ENCODE measurements at places on chromosomes 3 and 15.
A peak's percentile ranks its signal among the peaks of the same experiment; 100 is the strongest.

- DNase-seq, result no peak
These were observed 339.0 kb downstream of the EPHB1 start for GRCh38 chr3:135133905-135134683.

GRCh38 chr3:69051756-69052471 lies at the start of gene TMF1:
Gene TMF1 (minus strand): TSS chr3:69052333. CDS start chr3:69052086, 247 bp downstream.
- DNase-seq, result peak; percentile 97

DNA sequence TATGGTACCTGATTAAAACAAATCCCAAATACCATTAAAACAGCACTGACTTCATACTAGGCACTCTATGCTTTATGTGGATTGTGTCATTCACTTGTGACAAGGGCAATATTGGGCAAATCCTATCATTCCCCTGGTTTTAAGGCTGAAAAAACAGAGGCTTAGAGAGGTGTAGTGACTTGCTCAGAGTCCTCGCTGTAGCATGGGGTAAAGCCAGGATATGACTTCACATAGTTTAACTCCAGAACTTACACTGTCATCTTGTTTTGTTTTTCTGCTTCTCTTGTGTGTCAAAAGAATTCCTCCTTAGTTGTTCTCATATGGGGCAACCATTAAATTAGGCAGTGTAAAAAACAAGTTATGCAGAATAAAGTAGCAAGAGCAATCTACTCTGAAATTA lies 40.3 kb upstream of the ICE2 start:
- DNase-seq, result no peak

DNA sequence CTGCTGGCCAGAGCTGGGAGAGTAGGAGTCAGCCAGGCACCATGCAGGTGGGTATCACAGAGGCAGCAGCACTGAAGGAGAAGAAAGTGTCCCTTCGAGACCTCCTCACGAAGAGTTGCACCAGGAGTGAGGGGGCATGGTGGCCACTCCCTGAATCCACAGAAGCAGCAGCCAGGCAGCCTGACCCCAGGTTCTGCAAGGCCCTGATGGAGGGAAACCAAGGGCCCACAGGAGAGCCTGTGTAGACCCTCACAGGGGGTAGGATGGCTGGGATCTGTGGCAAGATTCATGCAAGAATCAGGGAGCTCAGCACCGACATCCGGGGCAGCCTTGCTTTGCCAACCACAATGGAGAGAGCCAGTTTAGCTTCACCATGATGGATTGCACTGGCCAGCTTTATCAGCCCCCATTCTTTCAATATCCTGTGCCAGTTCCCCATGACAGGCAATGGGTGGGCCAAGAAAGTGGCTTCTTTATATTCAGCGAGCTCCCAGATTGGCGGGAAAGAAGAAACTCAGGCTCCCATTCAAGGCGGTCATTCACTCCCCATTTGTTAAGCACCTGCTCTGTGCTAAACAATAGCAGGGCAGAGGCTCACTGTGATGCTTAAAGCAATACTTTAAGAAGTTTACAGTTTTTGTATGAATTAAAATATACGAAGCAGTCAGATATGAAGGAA lies 33.5 kb upstream of the TBC1D21 start:
- DNase-seq, result no peak

DNA sequence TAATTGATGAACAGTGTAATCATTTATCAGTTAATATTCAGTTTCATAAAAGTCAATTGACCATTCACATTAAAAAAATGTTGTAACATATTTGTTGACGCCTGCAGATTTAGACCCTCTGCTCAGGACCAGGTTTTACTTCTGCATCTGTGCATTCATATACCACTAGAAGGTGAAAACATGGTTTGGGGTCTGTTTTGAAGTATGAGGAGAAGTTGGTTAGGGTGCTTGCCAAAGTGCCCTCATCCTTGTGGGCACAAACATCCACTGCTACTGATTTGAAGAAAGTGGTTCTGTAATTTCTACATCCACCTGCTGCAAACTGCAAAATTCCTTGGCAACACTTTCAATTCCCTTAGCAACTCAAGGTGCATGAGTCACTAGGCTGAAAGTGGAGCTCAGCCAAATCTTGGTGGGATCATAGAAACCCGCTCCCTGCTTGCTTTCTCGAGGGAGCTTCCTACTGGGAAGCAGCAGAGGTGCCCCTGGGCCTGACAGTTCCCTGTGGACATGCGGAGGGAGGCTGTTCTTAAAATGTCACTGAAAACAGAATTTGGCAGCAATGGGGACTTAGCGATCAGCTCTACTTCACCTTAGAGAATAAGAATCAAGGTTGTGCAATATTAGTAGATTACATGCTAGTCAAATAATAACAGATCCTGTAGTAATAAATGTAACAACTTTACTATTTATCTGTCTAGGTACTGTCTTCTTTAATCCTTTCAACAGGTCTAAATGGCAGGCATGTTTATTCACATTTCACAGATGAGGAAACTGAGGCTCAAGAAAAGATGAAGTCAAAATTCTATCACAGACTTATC lies 301.0 kb upstream of the TBL1XR1 start:
- no peak for DNase-seq

DNA sequence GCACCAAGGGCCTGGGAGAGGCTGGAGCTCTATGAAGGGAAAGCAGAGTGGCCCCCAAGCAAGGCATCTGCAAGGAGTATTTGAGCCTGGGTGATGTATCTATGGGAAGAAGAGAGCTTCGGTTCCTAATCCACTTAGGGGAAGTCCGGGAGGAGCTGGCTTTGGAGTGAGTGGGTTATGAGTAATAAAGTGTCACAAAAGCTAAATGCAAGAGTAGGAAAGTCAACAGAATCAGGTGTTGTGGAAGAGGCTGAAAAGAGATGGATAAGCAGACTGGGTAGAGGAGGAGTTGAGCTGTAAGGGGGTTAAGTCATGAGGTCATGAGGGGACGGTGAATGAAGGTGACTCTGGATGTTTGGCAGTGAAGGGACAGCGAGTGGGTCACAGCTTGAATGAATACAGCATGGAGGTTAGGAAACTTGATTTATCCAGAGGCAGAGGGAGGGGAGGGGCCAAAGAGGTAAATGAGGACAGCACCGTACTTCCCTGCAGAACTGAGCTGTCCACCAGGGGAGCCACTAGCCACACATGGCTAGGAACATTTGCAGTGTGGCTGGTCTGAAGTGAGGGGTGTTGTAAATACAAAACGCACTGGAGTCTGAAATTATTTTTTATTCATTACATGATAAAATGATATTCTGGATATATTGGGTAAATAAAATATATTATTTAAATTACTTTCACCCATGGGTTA lies 83.3 kb downstream of the ADCY5 start:
- no peak for DNase-seq

DNA sequence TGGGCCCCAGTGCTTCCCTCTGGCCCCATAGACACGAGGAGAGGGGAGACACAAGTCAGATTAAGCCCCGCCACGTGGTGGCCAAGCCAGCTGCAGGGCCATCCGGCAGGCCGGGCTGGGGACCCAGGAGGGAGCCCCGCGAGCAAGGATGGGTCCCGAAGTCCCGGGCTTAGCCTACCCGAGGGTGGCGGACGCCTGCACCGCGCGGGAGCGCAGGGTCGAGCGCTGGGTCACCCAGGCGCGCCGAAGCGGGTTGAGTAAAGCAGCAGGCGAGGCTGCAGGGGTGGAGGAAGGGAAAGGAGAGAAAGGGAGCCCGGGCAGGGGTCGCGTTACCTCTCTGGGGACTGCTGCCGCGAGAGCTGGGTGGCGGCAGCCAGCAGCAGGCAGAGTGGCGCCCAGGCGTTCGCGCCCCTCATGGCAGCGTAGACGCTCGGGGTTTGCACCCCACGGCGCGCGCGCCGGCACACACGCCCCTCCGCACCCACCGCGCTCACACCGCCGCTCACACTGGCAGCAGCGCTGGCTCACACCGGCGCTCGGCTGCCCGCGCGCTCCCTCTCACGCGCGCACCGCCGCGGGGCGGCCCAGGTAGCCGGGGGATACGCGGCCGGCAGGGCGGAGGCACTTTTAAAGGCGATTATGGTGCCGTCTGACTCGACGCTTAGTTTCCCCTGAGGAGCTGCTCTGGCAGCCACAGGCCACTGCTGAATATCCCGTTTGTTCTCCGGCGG lies at the start of gene PCOLCE2:
PCOLCE2 (minus strand) TSS at position 603 of the 731 bp plus-strand sequence; CDS start at position 416, 187 bp downstream.
- DNase-seq, result no peak

DNA sequence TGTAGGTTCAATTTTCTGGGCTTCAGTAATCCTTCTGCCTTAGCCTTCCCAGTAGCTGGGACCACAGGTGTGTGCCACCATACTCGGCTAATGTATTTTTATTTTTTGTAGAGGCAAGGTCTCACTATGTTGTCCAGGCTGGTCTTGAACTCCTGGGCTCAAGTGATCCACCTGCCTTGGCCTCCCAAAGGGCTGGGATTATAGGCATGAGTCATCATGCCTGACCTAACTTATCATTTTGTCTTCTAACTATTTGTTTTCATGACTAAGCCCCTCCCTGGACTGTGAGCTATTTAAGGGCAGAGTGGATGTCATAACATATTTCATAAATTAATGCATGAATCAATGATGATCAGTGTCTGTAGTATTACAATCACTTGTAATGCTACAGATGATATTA lies 56.1 kb upstream of the PIAS1 start:
- DNase-seq, result no peak

- no peak for DNase-seq
These were observed 17.7 kb downstream of the IREB2 start for GRCh38 chr15:78455749-78456148.

GRCh38 chr3:86991482-86991815 lies 500 bp upstream of the VGLL3 start:
- no peak for DNase-seq

DNA sequence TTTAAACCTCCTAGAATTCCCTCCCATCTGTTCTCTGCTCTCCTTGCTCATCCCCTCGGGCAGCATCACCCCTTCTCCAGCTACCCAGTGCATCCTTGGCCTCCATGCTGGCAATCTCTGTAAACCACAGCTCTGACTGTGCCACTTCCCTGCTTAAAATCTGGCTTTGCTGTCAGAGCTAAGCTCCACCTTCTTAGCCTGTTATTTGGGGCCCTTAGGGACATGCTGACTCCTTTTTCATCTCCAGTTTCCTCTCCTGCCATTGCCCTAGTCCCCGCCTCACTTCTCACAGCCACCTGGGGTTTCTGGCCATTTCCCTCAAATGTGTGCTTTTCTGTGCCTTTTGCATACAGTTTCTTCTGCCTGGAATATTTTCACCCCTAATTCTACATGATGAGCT lies 5.7 kb downstream of the SLC6A20 start:
- DNase-seq, result no peak

GRCh38 chr15:41732483-41732882 lies 41.8 kb upstream of the MAPKBP1 start:
- DNase-seq, result no peak

DNA sequence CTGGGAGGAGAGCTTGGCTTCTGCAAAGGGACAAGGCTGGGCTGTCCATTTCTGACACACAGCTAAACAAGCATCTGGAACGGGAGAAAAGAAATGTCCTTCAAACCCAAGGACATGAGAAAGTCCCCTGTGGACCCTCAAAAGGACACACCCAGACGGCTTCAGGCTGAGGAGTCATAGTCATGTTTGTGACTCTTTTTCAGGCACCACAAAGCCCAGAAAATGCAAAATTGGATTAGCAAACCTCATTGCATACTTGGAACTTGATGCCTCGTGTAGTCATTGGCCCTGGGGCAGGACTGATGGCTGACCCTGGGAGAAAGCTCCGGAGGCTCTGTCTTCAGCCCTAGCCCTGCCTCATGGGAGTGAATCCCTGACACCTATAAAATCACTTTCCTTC lies 21.5 kb downstream of the FAM174B start:
- no peak for DNase-seq

- DNase-seq, result no peak
These were observed 95.1 kb downstream of the DHX36 start for GRCh38 chr3:154229217-154229590.

- no peak for DNase-seq
These were observed 10.4 kb upstream of the BAHD1 start for GRCh38 chr15:40430271-40430805.

- no peak for DNase-seq
These were observed 36.0 kb downstream of the USP13 start for GRCh38 chr3:179688850-179689249.

DNA sequence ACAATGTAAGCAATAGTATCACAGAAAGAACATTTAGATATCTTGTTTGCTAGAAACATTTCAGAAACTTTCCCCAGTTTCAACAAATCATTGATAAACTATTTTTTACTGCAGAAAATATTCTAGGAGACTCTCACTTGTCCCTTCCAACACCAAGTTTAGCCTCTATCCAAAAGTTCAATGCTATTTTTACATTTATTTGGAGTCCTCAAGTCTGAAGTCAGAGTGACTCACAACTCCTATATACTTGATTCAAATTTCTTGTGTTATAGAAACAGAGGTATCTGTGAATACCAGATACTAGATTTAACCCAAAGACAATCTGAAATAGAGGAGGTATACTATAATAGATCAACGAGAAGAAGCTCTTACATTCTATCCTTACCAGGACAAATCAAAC lies 49.6 kb downstream of the RFX7 start:
- DNase-seq, result no peak
